ENCODE measurements at places on chromosomes 1 and 21.
A peak's percentile ranks its signal among the peaks of the same experiment; 100 is the strongest.

- no peak for DNase-seq
Observed at GRCh38 chr1:77421504-77422233, 139.8 kb downstream of the AK5 start.

DNA sequence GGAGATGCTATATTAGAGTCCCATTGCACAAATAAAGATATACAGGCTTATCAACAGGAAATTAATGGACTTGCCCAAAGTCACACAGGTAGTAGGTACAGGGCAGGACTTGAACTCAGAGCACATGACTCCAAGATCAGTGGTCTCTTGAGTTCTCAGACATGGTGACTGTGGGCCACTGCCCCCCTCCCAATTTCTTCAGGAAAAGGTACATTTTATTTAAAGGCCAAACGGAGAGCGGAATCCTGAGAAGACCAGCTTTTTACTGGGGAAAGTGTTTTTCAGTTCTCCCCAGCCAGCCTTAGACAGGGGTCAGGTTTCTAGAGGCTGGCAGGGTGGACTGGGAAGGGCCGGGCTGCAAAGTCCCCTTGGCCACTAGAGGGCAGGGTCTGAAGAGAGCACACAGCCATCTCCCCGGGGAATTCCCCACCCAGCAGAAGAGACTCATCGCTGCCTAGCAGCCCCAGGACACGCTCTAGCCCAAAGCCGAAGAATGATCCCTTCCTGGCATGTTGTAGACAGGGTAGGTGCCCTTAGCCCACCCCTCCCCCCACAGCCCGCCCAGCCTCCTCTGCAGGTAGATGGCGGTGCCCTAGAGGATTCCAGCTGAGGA lies 29.7 kb downstream of the ACP6 start:
- DNase-seq: peak; percentile 73

DNA sequence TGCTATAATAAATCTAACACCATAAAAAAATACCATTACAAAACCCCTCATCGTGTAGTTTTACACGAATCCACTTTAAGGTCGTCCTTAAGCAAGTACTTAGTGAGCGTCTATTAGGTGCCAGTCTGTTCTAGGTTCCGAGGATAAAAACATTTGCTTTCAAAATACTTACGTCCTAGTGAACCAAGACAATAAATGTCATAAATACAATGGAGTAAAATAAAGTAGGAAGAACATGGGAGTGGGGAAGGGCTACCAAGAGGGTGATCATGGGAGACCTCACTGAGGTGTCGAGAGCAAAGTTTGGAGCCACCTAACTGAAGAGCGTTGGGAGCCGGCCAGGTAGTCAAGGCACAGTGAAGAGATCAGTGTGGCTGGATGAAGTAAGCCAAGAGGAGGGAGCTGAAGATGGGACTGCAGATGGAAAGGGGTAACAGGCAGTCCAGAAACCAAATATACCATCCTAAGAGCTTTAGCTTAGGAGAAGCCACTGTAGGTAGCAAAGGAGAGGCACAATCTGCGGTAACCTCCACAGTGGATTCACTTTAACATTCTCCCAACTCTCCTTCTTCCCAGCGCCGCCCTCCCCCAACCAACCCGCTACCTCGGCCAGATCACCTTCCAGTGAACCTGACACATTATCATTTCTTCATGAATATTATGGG lies 684 bp downstream of the LTN1 start:
- DNase-seq: no peak

DNA sequence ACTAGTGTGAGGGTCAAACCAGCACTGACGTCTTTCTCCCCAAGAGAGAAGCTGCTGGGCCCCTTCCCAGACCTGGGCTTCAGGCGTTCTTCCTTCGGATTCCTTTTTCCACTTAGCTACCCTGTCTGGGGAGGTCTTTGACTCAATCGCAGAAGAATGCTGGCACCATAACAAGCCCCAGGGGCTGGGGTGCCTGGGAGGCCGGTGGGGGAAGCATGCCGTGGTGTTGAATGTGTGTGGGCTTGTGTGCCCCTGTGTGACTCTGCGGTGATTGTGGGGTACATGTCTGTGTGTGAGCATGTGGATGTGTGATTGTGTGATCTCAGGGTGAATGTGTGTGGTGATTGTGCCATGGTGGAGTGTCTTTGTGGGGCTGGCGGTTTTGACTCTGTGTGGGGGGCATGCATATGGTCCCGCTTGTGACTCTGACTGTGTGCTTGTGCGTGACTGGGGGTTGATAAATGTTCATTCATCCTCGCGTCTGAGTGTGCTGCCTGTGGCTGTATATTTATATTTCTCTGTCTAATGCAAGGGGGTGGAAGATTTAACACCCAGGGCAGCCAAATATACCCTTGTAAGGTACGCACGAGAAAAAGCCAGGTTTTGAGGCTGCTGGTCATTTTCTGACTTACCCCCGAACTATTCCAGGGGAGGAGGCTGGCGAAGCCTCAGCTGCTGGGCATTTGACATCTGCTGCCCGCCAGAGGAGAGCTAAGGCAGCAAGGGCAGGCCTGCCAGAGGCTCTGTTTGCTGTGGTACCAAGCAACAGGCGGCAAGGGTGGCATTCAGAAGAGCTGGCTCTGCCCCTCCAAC lies 1.1 kb upstream of the SYNC start:
- DNase-seq: no peak

- DNase-seq: no peak
Observed at GRCh38 chr1:175579956-175580750, 163.2 kb downstream of the TNR start.

GRCh38 chr1:20037877-20038276 lies 32.1 kb upstream of the PLA2G5 start:
- DNase-seq: no peak

- DNase-seq: no peak
Observed at GRCh38 chr1:53369034-53369750, 41.3 kb upstream of the LRP8 start.
